Trophoblast cell (in vitro differentiated cells and primary cell): ENCODE measurements at places on chromosomes 13 and 19.

DNA sequence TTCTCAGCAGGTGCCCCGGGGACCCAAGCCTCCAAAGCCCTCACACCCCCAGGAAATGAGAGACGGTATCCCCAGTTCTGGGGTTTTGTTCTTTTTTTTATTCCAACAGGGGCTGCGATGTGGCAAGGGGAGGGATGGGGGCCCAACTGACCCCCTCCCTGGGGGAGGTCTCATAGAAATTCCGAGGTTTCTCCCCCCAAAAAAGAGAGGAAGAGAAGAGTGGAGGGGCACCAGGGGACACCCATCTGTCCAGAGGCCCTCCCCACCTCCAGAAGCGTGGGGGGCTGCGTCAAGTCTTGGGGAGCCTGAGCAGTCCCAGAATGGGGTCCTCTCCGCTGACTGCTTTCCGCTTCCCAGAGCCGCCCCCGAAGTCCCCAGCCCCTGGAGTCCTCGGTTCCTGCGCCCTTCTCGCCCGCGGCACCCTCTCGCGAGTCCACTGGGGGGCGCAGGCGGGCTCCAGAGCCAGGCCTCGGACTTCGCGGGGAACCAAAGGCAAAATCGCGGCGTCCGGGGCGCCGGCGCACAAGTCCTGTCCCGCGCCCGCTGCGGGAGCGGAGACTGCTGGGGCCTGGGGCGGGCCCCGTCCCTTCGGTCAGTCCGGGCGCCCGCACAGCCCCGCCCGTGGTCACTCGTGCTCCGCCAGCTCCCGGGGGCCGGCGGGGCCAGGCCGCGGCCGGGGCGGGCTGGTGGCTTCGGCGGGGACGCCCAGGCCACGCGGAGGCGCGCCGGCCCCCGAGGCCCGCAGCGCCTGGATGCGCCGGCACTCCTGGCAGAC, 4.4 kb upstream of the ATP1A3 start:
- no peak for DNase-seq

GRCh38 chr13:50006426-50007135, 8.7 kb upstream of the KCNRG start:
- DNase-seq = no peak

DNA sequence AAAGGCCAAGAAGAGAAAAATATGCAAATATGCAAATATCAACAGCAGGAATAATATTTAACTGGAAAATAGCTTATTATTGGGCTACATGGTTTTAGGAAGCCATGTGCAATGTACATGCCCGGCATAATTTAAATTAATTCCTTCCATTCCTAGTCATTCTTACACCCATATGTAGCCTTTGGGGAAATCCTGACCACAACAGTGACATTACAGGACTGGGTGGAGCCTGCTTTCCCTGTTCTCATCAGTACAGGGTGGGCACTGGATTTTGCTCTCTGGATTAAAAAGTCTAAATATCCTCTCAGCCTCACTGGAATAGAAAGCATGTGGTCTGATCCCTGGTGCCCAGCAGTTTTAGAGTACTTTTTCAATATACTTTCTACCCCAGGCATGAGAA, 198.2 kb downstream of the DNAJC15 start:
- peak; percentile 76 for DNase-seq

- peak; percentile 64 for DNase-seq
Observed at GRCh38 chr19:12938779-12939601, 581 bp downstream of the CALR start.

- DNase-seq = peak; percentile 6
Observed at GRCh38 chr13:106052200-106052767, 483.2 kb downstream of the EFNB2 start.

- DNase-seq = no peak
Observed at GRCh38 chr19:39224910-39225309, 19.9 kb downstream of the IFNL3 start.

DNA sequence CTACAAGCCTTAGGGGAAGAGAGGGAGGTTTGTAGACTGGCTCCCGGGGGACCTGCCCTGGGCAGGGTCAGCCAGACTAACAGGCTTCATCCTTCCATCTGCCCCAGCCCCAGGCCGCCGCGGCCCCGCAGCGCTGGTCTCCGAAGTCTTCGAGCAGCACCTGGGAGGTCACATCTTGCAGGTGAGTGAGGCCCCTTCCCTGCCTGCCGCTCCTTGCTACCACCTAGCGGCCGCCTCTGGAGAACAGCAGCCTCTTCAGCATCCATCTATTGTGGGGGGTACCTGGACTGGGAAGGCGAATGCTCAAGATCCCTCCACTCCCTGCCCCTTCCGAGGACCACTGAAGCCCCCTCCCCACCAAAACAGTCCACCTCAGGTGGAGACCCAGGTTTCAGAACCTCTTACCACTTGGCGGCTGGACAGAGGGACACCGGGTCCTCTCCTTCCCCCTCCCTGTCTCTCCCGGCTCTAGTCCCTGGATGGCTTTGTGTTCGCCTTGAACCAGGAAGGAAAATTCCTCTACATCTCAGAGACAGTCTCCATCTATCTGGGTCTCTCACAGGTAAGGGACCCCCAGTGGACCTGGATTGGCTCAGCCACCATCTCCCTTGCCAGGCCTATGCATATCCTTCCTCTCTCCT, 12.7 kb downstream of the NPAS1 start:
- DNase-seq = peak; percentile 42

DNA sequence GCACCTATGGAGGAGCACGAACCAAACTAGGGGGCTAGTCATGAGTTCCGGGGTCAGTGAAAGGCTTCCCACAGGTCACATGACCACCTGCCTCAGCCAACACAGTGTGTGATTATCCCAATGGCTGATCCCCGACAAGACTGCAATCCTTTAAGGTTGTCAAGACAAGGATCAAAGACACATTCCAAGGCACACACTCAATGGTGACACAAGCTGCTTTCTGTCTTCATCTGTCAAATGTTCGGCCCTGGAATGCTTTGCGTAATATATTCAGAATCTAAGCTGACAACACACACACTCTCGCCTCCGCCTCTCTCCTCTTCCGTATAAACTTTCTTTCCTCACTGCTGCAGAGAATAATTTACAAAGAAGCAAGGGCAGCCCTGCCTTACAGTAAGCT, 11.7 kb downstream of the RANBP3 start:
- peak; percentile 96 for DNase-seq

DNA sequence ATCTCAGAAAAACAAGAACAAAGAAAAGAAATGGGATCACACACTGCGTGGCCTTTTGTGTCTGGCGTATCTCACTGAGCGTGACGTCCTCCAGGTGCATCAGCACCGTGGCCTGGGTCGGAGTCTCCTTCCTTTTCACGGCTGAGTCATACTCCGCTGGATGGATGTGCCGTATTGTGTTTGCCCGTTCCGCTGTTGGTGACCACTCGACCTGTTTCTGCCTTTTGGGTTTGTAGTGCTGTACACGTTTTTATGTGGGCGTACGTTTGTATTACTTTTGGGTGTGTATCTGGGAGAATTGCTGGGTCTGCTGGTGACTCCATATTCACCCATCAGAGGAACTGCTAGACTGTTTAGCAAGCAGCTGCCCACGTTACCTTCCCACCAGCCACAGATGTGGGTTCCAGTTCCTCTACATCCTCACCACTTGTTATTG, 11.4 kb downstream of the ARID3A start:
- DNase-seq = peak; percentile 66

DNA sequence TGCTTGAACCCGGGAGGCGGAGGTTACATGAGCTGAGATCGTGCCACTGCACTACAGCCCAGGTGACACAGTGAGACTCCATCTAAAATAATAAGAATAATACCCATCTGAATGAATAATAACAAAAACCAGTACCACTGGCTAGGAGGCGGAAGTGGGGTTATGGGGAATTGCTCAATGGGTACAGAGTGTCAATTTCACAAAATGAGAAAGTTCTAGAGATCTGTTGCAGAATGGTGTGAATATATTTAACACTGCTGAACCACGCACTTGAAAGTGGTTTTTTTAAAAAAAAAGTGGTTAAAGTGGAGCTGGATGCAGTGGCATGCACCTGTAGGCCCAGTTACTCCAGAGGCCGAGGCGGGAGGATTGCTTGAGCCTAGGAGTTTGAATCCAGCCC, 18.5 kb downstream of the KLF2 start:
- DNase-seq = no peak

DNA sequence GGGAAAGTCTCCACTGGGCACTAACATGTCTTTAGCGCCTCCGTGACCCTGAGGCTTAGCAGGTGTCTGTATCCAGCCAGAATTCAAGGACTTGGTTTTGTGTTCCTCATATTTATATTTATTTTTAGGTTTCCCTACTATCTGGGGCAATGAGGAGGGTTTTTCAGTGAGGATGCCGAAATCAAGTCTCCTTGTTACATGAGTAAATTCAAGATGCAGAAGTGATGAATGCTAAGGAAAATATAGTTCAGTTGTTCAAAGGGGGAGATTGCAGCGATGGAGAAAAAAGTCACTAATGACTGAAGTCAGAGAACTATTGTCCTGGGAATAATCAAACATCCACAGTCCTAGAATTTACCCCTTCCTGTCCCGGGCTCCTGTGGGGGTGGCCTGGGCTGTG, 791 bp upstream of the ADGRE2 start:
- no peak for DNase-seq

GRCh38 chr19:47391510-47392223, 27.7 kb downstream of the MEIS3 start:
- peak; percentile 85 for DNase-seq

- DNase-seq = peak; percentile 55
Observed at GRCh38 chr19:1172353-1173158, 1.5 kb downstream of the SBNO2 start.

DNA sequence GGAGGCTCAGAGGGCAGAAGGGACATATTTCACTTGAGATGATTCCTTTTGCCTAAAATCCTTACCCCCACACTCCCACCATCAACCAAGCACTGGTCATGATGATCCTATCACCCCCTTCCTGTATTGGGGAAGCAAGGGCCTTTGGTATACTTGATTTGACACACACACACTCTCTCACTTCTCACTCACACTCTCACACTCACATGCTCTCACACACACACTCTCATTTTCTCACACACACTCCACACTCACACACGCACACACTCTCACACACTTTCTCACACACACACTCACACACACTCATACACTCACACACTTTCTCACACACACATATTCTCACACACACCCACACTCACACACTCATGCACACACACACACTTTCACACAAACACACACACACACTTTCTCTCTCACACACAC, 8.6 kb downstream of the RGCC start:
- DNase-seq = no peak

GRCh38 chr13:80039000-80039399, 301.9 kb downstream of the SPRY2 start:
- DNase-seq = no peak

DNA sequence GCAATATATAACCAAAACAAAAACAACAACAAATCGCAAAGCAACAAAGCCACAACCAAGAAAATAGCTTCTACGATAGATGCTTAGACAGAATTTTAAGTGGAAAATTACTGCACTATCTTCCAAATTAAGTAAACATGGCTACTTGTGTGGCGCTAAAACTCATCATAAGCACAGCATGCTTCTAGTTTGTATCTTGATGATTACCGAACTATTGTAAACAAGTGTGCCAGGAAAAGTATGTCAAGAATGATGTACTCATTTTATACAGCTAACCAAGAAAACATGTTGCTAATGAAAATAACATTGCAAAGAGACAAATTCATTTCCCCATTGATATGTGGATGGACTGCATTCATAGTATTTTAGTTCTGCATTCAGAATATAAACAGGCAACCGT, 271.9 kb upstream of the GPC6 start:
- no peak for DNase-seq

- no peak for DNase-seq
Observed at GRCh38 chr13:99103536-99103935, 97.1 kb upstream of the UBAC2 start.

DNA sequence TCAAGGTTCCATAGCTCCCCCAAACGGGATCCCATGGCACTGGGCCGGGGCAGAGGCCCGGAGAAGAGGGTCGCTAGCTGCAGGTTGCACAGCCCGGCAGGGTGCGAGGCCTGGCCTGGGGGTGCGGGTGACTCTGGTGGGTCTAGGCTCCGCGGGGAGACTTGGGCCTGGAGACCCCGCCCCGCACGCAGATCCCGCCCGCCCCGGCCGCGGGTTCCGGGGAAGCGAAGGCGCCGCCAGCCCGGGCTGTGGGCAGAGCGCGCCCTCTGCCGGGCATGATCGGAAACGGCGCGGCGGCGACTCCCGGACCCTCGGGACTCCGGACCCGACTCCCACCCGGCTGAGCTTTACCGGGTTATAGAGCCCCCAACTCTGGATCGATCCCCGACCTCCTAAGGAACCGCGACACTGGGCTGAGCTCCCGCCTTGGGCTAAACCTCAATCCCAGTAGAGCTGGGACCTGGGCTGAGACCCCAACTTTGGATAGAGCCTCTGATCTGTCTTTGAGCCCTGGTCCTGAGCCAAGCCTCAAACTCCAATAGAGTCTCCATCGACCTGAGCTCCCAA, 3.1 kb upstream of the TNFAIP8L1 start:
- DNase-seq = no peak
